ENCODE measurements at places on chromosomes 2 and 18. TPM values are rescaled to one million over a fixed set of nuclear protein-coding genes. Genes with fewer than 3 reads are reported as not detected.

Gene KIAA2012
- not detected for total RNA-seq

Gene TEX44
- not detected for total RNA-seq

Gene TEKT4
- total RNA-seq, result not detected

DNA sequence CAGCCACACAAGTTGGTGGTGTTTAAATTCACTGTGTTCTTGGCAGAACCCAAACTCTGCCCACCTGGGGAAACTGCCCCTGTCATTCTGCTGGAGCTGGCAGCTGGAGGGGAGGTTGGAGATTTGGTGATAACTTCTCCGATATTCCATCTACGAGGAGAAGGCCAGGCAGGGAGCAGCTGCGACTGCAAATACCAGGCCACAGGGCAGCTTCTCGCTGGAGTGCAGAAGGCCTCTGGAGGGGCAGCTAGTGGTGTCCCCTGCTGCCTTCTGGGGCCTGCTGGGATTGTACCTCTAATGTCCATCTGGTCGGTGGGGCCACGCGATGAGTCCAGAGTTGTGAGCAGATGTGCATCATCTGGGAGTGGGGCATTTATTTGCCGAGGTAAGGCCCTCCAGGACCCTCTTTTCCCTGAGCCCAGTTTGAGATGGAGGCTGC lies 98.9 kb downstream of the ACKR3 start:
- DNase-seq, result no peak

Gene AKAIN1
- total RNA-seq, result not detected

DNA sequence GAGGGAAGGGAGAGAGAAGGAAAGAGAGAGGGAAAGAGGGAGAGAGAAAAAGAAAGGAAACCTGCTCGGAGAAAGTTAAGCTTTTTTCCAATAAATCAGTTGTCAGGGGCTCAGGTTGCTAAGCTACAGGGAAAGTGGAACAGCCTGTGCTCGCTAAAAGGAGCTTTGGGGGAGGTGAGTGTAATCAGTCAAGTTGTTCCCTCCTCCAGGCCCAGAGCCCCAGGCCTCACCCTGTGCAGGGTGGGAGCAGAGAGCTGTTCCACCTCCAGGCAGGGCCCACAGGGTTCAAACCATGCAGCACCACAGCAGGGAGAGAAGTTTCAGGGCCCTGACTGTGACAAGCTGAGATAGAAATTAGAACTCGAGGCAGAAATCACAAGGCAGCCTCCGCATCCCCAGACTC lies 56.4 kb upstream of the PPP1CB start:
- no peak for DNase-seq

DNA sequence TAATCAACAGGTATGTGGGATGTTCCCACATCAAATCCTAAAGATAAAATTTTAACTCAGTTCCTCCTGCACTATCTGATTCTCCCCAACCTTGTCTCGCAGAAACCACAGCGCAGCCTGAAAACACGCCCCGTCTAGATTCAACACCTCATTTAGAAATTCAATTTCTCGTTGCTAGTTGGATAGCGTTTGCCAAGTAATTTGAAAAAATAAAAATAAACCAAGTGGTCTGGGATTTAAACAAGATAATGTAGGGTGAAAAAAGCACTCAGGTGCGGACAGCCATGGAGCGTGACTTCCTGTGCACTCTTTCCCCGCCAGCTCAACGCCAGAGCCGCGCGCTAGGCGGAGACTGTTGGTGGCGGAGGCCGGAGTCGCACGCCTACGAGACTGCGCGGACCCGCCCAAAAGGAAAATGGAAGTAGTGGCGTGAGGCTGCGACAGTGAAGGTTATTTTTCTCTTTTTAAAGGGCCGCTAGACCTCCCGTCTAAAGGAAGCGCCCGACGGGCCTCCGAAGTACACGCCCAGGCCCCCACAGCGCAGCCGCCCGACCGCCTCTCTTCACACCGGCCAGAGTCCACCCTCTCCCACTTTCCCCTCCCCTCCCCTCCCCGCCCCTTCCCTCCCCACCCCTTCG lies 615 bp upstream of the CCNT2 start:
- no peak for DNase-seq
